ENCODE measurements at places on chromosomes 6 and 20.

- no peak for DNase-seq
Observed at GRCh38 chr6:156905801-156906200, 128.6 kb downstream of the ARID1B start.

DNA sequence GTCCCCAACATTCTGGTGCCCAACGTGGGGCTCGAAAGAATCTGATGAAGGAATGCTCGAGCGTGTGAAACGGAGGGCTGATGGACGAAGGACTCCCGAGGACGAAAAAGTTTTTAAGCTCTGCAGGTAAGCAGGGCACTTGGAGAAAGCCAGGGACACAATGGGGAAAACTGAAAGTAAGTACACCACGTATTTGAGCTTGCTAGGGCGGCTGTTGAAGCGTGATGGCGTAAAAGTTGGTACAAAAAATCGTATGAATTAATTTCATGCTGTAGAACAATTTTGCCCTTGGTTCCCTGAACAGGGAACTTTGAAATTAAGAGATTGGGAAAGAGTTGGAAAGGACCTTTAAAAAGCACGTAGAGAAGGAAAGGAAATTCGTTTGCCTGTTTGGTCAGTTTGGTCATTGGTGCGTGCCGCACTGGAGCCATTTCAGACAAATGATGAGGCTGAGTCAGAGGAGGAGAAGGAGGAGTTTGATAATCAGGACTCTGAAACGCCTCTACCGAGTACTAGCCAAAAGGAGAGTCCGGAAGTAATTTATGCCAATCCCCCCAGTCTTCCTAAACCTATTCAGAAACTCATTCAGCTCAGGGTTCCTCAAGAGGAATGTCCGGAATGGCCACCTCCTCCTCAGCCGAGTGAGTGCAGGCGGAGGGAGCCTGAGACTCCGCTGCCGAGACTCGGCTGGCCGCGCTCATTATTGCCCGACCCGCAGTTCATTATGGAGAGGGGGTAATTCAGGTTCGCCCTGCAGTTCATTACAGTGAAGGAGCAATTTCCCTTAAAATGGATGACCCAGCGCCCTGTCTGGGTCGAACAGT lies 59.2 kb upstream of the PRSS16 start:
- DNase-seq = peak; percentile 32

GRCh38 chr20:35662551-35662950 lies 2.1 kb downstream of the CPNE1 start:
- DNase-seq = no peak

DNA sequence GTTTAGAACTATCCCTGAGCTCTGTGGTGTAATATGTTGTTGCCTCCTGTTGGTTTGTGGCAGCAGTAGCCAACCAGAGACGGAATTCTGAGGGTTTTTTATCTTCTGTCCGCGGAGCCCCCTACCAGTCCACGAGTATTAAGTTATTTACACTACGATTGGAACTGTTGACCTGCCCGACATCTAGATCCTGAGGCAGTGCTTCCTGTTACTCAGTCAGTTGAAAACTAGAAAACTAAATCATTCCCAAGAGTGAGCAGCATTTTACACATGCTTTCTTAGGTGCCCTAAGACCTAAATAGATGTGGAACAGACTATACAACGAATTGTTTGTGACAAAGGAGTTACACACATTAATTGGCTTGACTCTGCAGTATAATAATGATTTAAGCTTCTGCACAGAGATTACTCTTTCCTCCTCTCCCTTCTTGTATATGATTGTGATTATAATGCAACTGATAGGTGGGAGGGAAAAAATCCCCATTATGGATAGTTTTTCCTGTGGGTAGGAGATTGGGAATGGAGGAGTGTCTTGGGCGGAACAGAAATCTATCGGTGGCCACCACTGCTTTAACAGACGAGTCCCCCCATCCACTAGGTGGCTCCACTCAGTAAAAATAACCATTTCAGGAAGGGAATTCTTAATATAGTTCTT lies 1.7 kb downstream of the LOC128125822 start:
- peak; percentile 51 for DNase-seq

DNA sequence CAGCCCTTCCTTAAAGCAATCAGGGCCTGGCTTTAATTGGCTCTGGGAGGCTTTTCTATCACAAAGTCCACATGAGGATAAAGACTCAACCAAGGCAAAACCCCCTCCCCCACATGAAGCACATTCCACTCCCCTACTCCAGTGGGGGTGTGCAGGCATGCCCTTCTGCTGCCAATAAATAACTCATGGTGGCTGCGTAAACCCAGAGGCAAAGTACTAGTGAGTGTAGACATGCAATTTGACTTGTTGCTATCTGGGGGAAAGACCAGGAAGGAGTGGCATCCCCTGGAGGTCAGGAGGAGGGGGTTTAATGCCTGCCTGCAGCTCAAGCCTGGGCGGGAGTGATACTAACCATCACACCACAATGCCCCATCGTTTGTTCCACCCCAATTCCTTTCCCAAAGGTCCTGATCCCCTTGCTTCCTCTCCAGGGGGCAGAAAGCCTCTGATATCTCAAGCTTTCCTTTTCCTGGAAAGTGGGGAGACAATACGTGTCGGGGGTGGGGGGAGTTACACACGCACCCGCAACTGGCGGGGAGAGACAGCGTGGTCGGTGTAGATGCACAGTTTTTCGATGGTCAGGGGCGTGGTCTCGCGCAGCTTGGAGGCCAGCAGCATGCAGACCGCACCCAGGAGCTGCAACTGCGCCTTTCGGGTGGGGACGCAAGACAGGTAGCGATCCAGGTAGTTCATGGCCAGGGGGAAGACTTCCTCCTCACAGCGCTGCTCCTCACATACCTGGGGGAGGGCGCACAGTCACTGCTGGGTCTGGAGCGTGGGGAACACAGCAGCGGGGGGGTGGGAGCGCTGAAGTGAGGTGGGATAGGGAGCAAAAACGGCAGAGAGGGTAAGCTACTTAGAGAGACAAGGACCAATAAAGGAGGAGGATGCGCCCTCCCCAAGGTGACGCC lies 1.5 kb downstream of the CCND3 start:
- DNase-seq = no peak

DNA sequence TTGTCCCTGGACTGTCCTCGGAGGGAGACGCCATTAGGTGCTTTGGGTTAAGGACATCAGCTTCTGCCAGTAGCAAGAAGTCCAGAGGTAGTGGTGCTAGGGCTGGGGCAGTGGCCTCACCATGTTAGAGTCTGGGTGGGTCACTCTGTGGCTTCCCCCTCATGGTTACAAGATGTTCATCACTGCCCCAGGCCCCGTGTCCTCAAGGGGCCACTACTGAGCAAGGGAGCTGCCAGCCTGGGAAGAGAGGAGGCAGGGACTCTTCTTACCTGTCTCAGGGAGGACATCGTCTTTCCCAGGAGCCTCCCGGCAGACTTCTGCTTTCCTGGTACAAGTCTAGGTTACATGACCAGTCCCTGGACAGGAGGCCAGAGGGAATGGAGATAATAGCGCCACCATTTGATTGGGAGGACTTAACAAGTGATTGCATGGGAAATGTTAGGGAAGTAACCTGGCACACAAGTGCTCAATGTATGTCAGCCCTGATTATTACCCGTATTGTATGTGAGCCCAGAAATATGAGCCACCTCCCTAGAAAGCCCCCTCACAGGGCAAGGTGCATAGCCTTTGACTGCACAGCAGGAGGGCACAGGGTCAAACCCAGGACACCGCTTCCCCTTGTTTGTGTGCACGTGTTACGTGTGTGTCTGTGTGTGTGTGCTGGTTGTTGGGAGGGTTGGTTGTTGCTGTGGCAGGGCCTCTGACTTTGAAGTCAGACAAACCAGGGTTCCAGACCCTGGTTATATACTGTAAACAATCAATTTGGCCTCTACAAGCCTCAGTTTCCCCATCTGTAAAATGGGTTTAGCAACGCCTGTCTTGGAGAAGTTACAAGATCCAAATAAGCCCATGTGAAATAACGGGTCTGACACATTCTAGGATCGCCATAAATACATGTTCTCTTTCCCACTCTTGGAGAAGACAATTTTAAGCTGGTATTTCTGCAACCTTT lies 30.0 kb downstream of the SIRPA start:
- DNase-seq = no peak

GRCh38 chr20:25275813-25276532 lies 28.1 kb downstream of the PYGB start:
- no peak for DNase-seq

GRCh38 chr6:81531869-81532561 lies 220.5 kb downstream of the TENT5A start:
- DNase-seq = no peak

DNA sequence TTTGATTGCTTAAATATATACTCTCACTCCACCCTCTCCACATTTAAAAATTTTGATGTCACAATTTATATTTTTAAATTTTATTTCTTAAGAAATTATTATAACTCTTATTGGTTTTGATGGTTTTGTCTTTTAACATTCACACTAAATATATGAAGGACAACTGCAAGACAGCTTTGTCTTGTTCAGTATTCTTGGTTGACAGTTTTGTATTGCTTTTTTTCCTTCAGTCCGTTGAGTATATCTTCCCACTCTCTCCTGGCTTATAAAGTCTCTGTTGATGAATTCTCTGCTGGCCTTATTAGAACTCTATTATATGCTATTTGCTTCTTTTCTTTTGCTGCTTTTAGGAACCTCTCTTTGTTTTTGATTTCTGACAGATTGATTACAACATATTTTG lies 392.2 kb downstream of the C6orf118 start:
- no peak for DNase-seq

- DNase-seq = no peak
Observed at GRCh38 chr6:95325916-95326315, 251.4 kb upstream of the MANEA start.

DNA sequence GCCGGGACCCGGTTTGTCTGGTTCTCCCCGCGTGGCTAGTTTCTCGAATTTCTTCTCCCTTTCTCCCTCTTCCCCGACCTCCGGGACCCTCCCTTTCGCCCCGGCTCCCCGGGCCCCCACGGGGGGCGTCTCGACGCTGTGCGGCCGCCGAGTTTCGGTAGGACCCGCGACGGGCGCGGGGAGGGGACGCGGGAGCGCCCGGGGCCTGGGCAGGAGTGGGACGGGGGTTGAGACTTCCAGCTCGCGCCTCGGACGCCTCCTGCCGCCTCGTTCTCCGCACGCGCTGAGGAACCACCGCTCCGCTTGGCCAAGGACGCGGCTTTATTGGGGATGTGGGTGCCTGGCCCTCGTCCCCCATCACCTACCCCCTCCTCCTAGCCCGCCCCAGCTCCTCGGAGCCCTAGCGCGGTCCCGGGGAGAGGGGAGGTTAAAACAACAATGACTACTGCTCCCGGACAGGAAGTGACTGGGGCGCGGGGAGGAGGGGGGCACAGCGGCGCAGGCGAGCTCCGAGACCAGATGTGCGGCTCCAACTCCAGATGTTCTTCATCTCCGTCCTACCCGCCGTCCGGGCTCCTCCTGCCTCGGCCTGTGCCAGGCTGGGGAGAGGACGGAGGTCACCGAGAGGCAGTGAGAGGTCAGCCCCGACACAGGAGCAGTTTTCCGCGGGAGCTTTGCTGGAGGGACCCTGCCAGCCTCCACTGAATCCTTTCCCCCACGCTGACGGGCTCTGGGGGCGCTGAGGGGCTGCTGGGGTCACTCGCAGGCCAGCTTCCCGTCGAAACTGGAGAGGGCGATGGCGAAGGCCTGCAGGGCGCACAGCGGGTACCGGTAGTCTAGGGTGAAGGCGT lies 917 bp upstream of the TEAD3 start:
- no peak for DNase-seq

DNA sequence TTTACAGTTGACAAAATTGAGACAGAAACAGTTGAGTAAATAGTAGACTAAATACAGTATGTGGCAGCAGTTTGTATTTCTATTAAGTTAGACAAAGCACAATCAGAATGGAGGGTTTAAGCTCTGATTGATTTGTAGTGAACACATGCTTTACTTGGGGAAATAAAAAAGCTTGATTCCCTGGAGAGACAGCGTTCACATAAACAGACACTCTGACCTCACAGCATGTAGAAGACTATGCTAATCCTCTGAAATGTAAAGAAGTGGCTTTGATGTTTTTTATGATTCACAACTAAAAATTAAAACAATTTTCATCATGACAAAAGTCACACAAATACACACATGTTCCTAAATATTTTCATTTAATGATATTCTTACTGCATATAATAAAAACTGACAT lies 126.9 kb upstream of the FAM83B start:
- DNase-seq = no peak

DNA sequence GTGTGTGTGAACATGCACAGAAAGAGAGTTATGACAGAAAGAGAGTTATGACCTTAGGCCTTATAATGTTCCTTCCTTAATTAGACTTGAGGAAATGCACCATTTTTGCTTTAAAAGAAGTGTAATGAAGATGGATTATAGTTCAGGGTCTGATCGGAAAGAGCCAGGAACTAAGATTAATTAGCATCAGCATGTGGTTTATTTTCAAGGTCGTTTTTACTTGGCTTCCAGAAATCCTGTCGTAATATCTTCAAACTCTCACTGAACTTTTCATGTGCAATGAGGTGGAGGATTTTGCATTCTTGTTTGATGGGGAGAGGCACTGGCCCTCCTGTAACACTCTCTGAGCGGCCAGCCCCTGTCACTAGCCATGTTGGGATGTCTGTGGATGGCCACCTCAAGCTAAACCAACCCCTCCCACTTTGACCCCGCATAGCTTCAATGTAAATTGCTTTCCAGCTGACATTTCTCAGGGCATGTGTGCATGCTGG lies 116.8 kb downstream of the CDC5L start:
- DNase-seq = no peak
